ENCODE measurements at places on chromosomes 7 and 10.

DNA sequence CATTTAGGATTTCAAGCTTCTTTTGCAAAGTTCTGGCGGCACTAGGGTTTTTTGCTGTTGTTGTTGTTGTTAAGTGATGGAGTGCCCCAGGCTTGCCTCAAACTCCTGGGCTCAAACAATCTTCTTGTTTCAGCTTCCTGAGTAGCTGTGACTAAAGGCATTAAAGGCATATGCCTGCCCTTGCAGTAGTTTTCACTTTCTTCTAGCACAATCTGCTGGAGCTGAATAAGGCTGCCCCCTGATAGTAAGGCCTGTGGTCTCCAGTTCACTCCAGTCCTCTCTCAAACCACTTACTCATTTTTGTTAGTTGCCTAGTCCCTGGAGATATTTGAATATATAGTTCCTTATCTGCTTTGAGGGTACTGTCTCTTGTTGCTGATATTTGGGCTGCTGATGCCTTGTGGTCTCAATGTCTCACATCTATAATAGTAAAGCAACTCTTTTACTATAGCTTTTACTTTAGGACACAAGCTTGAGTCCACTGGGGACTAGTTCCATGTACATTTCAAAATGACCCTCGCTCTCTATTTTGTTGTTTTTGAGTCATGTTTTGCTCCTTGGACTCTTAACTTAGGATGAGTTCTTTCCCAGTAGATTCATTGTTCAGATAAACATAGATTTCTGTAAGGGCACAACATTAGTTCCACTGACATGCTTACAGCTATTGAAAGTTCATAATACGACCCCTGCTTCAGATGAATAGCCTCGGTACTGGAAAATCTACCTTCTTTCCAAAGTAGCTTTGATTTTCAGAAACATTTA lies 25.5 kb downstream of the PHF14 start:
- no peak for DNase-seq

- no peak for DNase-seq
These were observed 166.3 kb downstream of the ARHGAP12 start for GRCh38 chr10:31762316-31762715.

DNA sequence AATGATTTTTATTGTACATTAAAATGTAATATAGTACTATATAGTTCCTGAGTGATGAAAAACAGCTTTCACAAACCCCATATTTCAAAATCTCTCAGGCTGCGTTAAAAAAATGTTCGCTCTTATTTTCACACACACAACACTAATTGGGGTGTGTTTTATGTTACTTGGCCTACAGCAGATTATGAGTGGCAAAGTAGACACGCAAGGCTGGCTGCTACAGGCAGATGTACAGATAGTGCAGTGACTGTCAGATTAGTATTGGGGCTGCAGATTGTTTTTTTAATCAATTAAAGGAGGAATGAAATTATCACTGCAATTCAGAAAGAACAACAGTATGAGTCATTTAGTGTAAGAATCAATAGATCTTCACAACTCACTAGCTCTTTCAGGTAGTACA lies 65.2 kb upstream of the ICA1 start:
- no peak for DNase-seq

DNA sequence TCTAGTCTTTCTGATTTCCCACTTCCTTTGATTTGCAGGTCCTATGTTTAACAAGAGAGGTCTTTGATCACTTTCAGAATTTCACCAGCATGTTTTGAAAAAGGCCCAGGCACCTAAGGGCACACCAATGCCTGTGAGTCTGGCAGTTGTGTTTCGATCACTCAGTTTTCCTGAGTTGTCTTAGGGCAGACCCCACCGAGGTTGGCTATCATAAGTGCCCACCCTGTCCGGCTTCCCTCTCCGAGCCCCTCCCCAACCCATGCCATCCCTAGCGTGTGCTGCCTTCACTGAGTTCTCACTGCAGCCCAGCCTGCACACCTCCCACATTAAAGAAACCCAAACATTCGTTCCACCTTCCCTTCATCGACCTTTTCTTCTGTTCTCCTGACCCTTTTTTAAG lies 257.9 kb downstream of the GRID1 start:
- no peak for DNase-seq

DNA sequence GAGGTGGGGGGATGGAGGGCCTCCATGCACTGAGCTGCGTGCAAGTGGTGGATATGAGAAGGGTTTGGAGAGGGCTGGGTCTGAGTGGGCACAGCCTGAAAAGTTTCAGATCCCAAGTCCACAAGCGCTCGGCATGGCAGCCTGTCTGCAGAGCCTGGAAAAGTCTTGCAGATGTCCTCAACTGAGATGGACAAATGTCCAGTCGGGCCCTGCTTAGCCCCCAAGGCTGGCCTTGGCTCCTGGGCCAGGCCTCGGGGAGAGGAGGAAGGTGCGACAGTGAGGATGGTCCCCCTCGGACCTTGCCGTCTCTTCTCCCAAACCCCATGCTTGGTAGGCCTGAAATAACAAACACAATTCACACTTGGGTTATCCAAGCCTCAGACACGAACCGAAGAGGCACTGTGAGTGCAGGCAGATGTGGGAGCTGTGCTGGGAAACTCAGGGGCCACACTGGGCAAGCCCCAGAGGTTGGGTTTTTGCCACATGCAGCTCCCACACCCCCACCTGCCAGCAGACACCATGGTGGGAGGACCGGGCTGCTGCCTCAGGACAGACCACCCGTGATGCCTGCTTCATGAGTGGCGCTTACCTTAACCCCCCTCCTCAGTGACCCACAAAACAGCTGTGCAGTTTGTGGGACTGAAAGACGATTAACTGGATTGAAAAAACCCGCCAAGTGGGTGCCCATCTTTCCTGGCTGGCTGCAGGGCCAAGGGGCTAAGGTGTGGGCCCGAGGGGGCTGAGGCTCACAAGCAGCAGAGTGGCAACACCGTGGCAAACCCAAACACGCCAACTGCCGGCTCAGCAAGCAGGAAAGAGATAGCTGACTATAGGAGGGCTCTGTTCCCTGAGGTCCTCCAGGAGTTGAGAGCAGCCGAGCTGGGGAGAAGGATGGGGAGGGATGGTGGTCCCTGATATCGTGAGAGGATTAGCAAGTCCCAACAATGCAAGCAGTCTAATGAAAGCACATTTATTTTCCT lies 156.8 kb downstream of the RNF216 start:
- no peak for DNase-seq

- DNase-seq, result no peak
These were observed 83.5 kb upstream of the CUX1 start for GRCh38 chr7:101733713-101734475.

GRCh38 chr7:91396-92175 lies 100.8 kb upstream of the FAM20C start:
- DNase-seq, result no peak

DNA sequence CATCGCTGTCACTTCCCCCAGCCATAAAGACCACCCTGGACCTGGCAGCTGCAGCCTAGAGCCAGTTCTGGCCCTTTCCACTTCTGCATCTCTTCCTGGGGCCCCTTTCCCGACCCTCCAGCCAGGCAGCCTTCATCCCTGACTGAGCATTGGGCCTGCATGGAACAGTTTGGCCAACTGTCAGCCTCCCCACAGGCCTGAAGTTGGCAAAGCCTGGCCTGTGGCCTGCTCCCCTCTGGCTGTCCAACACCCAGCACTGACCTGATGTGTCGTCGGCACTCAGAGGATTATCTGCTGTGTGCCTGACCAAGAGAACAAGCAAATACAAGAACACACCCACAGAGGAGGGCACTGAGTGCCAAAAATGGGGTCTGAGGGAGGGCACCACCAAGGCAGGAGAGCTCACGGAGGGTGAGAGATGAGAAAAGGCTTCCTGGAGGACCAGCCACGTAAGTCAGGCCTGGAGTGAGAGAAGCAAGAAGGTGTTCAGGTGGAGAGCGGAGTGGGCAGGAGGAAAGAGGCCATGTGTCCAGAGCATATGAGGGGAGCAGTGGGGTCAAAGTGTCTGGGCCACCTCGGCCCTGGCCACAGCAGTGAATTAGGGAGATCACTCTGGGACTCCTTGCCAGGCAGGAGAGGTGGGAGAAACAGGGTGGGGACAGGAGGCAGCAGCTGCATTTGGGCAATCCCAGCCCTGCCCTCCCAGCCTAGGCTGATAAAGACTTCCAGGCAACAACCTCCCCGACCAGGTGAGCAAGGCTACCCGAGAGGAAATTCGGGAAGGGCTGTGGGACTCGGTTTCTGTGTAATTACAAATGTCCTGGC lies 4.5 kb downstream of the GPRIN2 start:
- no peak for DNase-seq

- no peak for DNase-seq
These were observed 45.5 kb downstream of the FGFR2 start for GRCh38 chr10:121552746-121553145.

DNA sequence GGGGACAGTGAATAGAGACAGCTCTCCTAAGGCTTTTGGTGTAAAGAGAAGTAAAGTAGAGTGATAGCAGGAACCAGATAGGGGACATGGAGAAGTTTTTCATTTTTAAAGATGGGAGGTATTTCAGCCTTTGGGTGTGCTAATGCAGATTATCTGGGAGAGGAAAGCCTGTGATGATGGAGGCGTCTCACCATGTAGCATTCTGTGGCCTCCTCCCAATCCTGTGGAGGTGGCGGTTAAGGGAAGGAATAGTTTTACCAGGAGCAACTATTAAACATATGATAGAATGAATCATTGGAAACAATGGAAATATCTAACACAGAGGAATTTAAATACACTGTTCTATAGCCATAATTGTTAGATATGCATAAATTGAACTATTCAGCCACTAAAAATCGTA lies 101.3 kb downstream of the CNNM2 start:
- DNase-seq, result no peak
